ENCODE measurements at places on chromosomes 7 and 10. TPM values are rescaled to one million over a fixed set of nuclear protein-coding genes. Genes with fewer than 3 reads are reported as not detected.

GRCh38 chr10:125700355-125700911 lies 17.5 kb upstream of the TEX36 start:
- H3K27me3 ChIP-seq: peaks cover 2% of the 10 kb centered on the region
- no peaks in the 10 kb centered on the region for H3K4me1 ChIP-seq
- H3K4me3 ChIP-seq: no peak overlapping the region
- H3K36me3 ChIP-seq: no peaks in the 10 kb centered on the region

- H3K4me3 ChIP-seq: peak overlapping the region; percentile 93
- peak overlapping the region; percentile 94 for H3K27ac ChIP-seq
- peaks cover 11% of the 10 kb centered on the region for H3K36me3 ChIP-seq
- H3K27me3 ChIP-seq: no peaks in the 10 kb centered on the region
These were observed 816 bp downstream of the TECPR1 start for GRCh38 chr7:98251231-98251600.

- H3K4me1 ChIP-seq: no peaks in the 10 kb centered on the region
- H3K36me3 ChIP-seq: no peaks in the 10 kb centered on the region
- no peak overlapping the region for H3K27ac ChIP-seq
- H3K4me3 ChIP-seq: no peak overlapping the region
- H3K27me3 ChIP-seq: no peaks in the 10 kb centered on the region
These were observed 99.1 kb downstream of the ANK3 start for GRCh38 chr10:60290558-60290957.

- H3K36me3 ChIP-seq: peaks cover 10% of the 10 kb centered on the region
- H3K27ac ChIP-seq: no peak overlapping the region
- H3K4me3 ChIP-seq: no peak overlapping the region
- peaks cover 22% of the 10 kb centered on the region for H3K4me1 ChIP-seq
These were observed 234.5 kb downstream of the DNAJC1 start for GRCh38 chr10:21769041-21769440.

- peaks cover 11% of the 10 kb centered on the region for H3K27me3 ChIP-seq
- H3K36me3 ChIP-seq: no peaks in the 10 kb centered on the region
- no peak for DNase-seq
- H3K4me3 ChIP-seq: no peak overlapping the region
These were observed 126.5 kb upstream of the GAD2 start for GRCh38 chr10:26090026-26090425.

DNA sequence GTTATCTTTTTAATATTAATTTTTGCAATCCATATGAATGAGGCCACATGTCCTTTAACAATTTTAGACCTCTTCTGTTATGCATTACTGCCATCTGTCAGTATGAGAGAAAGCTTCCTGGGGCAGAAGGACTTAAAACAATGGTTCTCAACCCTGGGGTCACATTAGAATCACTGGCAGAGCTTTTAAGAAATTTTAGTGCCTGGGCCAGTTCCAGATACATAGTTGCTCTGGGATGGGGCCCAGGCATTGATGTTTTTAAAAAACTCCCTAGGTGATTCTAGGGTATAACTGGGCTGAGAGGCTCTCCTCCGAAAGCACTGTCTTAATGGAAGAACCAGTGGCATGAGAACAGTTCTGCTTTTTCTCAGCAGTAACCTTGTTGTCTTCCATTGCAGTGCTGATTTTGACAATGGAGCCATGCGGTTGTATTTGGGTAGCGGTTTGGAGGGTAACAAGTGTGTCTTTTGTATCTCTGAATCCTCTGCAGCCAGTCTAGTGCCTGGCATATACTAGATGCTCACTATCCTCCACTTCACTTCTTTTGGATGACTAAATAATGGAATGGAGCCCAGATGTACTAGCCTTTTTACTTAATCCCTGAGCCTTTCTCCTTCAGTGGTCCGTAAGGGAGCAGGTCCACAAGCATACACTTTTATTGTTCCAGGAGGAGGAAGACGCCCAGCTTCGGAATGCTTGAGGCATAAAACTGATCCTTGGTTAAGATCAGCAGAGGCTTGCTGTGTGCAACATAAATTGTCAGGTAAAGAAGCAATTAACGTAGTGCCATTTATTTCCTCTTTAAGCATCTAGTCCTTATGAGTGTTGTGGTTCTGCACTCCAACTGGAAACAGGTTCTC lies 227.1 kb downstream of the AUTS2 start:
- no peak for DNase-seq
- peaks cover 2% of the 10 kb centered on the region for H3K27me3 ChIP-seq
- peaks cover 8% of the 10 kb centered on the region for H3K4me1 ChIP-seq
- H3K4me3 ChIP-seq: no peak overlapping the region

DNA sequence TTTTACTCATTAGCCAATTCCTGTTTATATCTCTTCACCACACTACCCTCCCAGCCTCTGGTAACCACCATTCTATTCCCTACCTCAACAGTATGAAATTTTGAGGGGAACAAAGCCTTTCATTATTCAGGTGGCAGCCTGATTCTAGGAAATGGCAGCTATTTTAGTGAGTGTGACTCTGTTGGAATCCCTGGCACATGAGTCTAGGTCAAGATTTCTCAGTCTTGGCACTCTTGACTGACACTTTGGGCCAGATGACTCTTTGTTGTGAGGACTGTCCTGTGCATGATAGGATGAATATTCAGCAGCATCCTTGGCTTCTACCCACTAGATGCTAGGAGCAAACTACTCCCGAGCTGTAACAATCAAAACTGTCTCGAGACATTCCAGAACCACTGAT lies 322.8 kb upstream of the PHYHIPL start:
- DNase-seq: no peak
- no peaks in the 10 kb centered on the region for H3K36me3 ChIP-seq
- H3K27me3 ChIP-seq: no peaks in the 10 kb centered on the region
- H3K4me3 ChIP-seq: no peak overlapping the region
- no peak overlapping the region for H3K27ac ChIP-seq
- H3K4me1 ChIP-seq: no peaks in the 10 kb centered on the region

GRCh38 chr10:91824076-91824475 lies 25.9 kb downstream of the TNKS2 start:
- peaks cover 5% of the 10 kb centered on the region for H3K4me1 ChIP-seq
- peak overlapping the region; percentile 28 for H3K27ac ChIP-seq
- H3K36me3 ChIP-seq: peaks cover 32% of the 10 kb centered on the region
- H3K4me3 ChIP-seq: no peak overlapping the region

DNA sequence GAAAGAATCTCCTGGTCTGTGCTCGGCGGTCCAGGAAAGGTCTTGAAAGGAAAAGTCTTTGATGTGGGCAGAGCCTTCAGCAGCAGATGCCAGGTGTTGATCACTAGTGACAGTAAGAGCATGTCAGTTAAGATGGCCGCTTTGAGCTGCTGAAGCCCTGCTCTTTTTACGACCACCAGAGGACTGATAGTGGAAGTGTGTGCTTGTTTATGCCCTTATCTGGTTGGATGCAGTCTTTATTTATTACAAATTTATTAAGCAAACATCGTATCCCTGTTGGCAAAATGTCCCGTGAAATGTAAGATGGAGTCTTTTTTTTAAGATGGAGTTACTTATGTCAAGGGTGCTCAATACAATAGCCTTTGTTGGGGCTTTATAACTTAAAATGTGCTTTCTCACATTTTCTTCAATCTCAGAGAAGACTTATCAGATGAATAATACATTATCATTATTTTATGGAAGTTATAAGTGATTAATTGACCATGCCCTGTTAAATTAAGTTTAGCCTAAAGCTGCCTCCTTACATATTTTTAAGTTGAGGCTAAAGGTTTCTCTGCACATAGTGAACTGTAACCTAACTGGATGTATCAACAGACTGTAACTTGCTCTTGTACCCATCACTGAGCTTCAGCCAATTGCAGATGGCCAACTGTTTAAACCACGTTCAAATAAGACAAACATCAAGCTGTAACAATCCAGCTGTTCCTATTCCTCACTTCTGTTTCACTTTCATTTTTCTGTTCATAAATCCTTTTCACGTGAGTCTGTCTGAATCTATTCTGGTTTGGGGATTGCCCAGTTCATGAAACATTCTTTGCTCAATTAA lies 97.4 kb upstream of the PIK3CG start:
- peak; percentile 25 for DNase-seq

Gene PCLO
- not detected for total RNA-seq

Gene PKD2L1
- not detected for total RNA-seq

Gene COBL
- not detected for total RNA-seq

Gene RBAK
- 6.5 TPM for total RNA-seq

Gene XRCC2
- total RNA-seq: 10.8 TPM
